Pancreas (tissue), 10 donors: ENCODE measurements at places on chromosomes 2 and 18. TPM values are rescaled to one million over a fixed set of nuclear protein-coding genes. Genes with fewer than 3 reads are reported as not detected.

- H3K36me3 ChIP-seq, result no peaks in the 10 kb centered on the region
- H3K27ac ChIP-seq, result no peak overlapping the region
- H3K27me3 ChIP-seq, result no peaks in the 10 kb centered on the region
- DNase-seq, result no peak
Measured at GRCh38 chr2:169653636-169654035, 40.6 kb downstream of the CFAP210 start.

DNA sequence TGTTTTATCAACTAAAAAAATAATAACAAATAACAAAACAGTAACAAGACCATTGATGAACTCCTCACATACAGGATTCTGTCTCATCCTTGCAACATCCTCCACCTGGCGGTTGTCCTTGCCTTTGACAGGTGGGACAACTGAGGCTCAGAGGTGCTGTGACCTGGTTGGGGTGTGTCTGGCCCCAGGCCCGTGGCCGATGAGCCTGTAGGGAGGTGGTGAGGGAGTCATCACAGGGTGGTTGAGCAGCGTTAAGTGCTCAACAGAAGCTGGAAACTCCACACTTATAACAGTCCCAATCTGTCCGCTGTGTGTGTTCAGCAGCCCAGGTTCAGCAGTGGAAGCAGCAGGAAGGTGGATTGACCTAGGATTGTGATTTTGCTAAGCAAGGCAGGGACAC is 131.6 kb upstream of the RAB12 start:
- no peak overlapping the region for H3K4me3 ChIP-seq
- no peaks in the 10 kb centered on the region for H3K36me3 ChIP-seq
- H3K27ac ChIP-seq, result no peak overlapping the region
- H3K27me3 ChIP-seq, result no peaks in the 10 kb centered on the region
- H3K4me1 ChIP-seq, result no peaks in the 10 kb centered on the region
- DNase-seq, result no peak

DNA sequence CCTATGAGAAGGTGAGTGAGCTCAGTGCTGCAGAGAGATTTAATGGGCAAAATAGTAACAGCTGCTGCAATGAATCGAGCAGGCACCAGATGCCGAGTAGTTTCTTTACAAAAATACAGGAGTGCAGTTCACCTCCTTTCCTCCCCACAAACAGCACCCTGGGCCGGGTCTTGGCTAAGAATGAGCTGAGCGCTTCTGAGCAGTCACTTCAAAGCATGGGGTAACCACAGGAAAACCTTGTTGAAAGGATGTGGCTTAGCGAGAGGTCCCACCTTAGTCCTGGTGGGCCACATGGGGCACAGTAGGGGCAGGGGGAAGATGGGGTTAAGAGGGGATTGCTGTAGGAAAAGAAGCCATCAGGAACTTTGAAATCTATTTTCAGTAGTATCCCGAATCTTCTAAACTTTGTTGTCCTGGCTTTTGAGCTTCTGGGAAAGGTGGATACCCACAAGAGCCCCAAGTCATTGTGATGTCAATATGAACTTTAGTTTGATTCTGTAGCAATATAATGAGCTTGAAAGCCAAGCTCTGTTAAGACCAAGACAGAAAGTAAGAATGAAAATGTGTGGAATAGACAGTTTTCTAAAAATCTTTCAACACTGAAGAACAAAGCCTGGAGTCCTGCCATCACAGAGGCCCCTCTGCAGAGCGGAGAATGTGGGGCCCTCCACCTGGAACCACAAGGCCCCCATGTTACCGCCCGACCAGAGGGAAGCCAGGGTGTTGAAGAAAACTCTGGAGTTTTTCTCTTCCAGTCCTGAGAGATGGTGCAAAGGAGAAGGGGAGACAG is 101.0 kb upstream of the ZNF236 start:
- no peak overlapping the region for H3K4me3 ChIP-seq
- no peak overlapping the region for H3K27ac ChIP-seq
- no peaks in the 10 kb centered on the region for H3K36me3 ChIP-seq
- no peak for DNase-seq

GRCh38 chr2:212912445-212913103 is 238.8 kb downstream of the IKZF2 start:
- H3K36me3 ChIP-seq, result no peaks in the 10 kb centered on the region
- no peak for DNase-seq
- no peaks in the 10 kb centered on the region for H3K27me3 ChIP-seq
- H3K4me3 ChIP-seq, result no peak overlapping the region

GRCh38 chr18:45085916-45086624 is 405.4 kb downstream of the SETBP1 start:
- no peaks in the 10 kb centered on the region for H3K4me1 ChIP-seq
- DNase-seq, result no peak
- no peaks in the 10 kb centered on the region for H3K27me3 ChIP-seq
- no peaks in the 10 kb centered on the region for H3K36me3 ChIP-seq

NGEF gene
- total RNA-seq, result 4.3 TPM

CDH2 gene
- 1.4 TPM for total RNA-seq
